ENCODE measurements at places on chromosomes 5 and 9.

GRCh38 chr5:149274939-149275338, 3.3 kb downstream of the AFAP1L1 start:
- DNase-seq, result no peak

DNA sequence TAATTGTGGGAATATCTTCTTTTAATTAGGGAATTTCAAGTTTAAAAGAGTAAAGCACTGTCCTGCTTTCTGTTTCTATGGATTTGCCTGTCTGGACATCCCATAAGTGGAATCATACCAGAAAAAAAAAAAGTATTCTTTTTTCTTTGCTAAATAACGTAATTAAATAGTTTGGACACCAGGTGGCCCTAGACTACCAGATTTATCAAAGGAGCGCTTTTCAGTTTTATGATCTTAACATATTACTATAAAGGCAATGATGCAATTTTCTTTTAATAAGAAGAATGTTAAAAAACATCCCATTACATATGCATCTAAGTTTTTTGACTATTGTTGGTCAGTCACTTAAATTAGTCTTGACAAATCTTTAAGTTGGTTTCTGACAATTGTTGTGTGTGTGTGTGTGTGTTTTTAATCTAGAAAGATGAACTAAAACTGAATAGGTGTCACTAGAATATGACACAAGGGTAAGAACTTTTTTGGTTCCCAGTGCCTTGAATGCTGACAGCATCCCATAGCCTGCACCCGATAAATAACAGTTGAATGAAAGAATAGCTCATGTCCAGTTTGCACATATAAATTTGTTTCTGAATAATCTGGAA, 49.5 kb downstream of the C5orf22 start:
- DNase-seq, result no peak

DNA sequence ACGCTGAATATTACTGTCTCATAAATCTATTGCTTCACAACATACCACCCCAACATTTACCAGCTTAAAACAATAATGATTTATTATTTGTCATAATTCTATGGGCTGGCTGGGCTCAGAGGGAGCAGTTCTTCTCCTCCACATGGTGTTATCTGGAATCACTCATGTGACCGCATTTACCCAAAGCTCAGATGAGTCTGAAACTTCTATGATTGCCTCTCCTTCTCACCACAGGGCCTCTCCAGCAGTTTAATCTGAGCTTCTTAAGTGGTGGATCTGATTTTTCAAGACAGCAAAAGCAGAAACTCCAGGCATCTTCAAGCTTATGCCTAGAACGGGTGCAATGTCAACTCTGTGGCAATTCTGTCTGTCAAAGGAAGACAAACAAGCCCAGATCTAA, 210.3 kb upstream of the ADRA1B start:
- DNase-seq, result no peak

DNA sequence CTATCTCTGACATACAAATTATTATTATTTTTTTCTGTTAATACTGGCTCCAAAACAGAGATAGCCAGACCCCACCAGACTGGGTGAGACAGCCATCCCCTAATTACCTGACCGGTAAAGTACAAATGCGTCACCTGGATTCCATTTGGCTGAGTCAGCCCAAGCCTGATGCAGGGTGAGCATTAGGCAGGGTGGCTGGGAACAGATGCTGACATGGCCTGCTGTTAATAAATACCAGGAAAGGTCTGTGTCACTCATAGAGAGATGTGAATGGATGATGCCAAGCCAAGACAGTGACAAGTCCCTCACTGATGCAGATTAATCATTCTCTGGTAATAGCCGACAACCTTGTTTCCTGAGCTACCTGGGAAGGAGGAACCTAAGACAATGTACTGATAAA, 183.5 kb downstream of the TRIM32 start:
- DNase-seq, result peak; percentile 74

DNA sequence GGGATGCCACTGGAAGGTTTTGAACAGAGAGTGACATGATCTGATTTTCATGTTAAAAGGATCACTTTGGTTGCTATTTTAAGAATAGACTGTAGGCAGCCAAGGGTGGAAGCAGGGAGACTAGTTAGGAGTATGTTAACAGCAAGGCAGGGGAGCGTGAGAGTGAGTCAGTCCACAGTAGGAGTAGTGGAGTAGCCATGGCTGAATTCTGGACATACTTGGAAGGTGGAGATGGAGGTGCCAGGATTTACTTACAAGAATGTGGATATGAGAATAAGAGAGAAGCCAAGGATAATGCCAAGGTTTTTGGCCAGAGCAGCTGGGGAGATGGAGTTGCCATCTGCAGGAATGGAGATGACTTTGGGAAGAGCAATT, 118.8 kb downstream of the GALNT10 start:
- DNase-seq, result no peak

DNA sequence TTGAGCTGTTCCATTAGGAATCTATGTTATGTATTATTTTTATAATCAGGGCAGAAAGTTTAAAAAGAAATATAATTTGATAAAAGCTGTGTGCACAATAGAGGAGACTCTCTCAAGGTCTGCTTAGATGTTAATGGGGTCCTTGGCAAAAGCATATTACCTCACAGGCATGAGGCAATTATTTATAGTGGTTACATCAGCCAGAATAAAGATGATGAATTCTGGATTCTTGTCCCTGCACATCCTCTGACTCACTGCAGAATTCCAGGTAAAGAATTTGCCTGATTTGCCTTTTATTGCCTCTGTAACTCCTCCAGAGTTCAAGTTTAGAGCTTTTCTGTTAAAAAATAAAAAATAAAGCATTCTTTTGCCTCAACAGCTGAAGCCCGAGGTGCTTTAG, 253.6 kb downstream of the MAST4 start:
- DNase-seq, result no peak

DNA sequence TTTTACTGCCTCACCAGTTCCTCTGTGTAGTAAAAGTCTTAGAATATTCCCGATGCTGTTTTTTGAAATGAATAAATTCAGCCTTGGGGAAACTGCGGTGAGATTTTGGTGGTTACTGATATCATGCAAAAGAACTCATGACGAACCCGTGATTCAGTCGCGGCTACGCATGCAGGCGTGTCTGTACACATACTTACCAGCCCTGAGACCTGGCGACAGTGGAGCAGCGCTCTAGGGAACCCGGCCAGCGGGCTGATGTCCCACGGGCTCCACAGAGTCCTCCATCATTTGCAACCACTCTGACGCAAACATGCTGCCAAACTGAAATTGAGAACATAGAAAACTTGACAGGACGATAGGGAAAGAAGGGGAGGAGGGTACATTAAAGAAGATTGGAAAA, 315.6 kb upstream of the DAB2 start:
- no peak for DNase-seq

- no peak for DNase-seq
Measured at GRCh38 chr5:6715758-6716628, 2.8 kb downstream of the TENT4A start.

- DNase-seq, result no peak
Measured at GRCh38 chr5:148887123-148887881, 60.9 kb downstream of the ADRB2 start.

GRCh38 chr5:83118471-83118870, 41.1 kb downstream of the XRCC4 start:
- DNase-seq, result no peak

GRCh38 chr9:95545831-95546567, 29.2 kb upstream of the PTCH1 start:
- no peak for DNase-seq

DNA sequence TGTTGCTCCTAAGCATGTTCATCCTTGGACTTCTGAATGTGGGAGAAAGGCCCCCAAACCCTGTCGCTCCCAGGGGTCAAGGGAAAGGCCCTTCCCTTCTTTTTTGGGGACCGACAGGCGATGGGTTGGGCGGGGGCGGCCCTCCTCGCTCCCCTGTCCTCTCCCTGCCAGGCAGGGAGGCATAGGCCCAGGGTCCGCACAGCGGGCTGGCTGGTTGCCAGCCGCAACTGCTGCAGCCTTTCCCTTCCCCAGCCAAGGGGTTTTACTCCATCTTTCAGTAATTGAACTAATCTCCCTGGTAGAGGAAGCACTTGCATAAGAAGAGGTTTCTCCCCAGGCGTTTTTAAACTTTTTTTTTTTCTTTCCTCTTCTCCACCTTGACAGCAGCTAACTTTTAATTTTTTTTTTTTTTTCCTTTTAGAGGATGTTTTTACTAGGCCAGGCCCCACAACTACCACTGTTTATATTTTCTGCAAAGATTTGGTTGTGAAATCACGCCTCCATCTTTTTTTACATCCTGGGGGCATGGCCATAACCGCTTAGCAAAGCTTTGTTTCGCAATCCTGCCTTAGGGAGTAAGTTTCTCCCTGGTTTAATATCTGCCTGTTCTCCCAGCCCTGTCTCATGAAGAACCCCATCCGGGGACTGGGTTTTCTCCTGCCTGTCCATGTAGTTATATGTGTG, 216.9 kb upstream of the ZNF608 start:
- DNase-seq, result peak; percentile 81

GRCh38 chr5:14153932-14154731, 11.0 kb downstream of the TRIO start:
- peak; percentile 86 for DNase-seq

GRCh38 chr9:92725766-92726165, 38.9 kb downstream of the BICD2 start:
- DNase-seq, result no peak

DNA sequence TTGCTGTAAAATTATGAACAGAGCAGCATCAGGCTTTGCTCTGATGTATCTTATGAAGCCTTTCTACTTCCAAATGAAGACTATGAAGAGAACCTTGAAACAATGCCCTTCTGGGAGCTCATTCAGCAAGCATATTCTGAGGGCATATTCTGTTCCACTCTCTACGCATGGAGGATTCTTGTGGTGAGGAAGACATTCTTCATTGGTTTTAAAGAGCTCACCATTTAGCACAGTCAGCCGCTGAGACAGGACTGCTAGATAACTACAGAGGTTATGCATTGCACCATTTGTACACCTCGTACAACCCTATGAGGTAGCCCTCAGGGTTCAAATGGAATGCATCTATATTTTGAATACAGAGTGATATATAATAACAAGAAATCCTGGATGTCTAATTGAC, 61.0 kb downstream of the INVS start:
- DNase-seq, result no peak

DNA sequence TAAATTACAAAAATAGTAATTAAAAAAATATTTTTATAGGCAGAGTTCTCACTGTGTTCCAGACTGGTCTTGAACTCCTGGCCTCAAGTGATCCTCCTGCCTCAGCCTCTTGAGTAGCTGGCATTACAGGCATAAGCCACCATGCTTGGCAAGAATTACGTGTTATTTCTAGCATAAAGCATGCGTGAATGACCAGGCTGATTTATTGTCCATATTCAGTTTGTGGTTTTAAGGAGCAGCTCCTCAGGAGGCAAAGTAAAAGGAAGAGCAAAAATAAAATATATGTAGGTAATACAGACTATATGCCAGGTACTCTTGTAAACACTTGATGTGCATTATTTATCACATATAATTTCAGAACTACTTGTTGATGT, 7.1 kb upstream of the CD180 start:
- no peak for DNase-seq

- DNase-seq, result no peak
Measured at GRCh38 chr5:69049151-69049550, 44.7 kb upstream of the SLC30A5 start.

- peak; percentile 2 for DNase-seq
Measured at GRCh38 chr5:42467981-42468524, 44.8 kb downstream of the GHR start.

- no peak for DNase-seq
Measured at GRCh38 chr9:70588381-70588780, 173.9 kb upstream of the KLF9 start.

DNA sequence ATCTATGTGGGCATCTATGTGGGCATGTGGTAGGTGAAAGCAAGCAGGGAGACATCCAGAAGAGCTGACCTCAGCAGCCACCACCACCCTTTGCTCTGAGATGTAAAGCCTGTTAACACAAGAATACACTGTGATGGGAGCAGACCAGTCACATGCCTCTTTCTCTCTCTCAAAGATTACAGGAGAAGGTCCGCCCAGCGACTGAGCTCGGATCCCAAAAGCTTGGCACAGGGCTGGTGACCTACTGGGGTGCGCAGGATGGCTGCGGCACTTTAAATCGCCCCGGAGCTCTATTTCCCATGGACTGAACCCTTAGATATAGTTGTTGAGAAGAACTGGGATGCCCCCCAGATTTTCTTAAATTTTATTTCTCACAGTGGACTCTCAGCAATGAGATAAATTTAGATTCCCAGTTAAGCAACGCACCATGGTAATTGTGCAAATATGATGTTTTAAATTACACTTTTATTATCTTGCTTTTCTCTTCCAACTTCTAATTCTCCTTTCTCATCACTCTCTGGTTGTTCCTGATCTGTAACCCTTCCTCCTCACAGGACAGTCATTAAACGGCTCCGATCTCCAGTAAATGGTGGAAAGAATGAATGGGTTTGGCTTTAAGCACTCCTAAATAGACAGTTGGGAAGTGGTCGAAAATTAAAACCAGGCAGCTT, 37.7 kb upstream of the ICE1 start:
- no peak for DNase-seq

GRCh38 chr9:122106576-122106975, 13.5 kb upstream of the TTLL11 start:
- no peak for DNase-seq

GRCh38 chr5:41365369-41365768, 145.0 kb downstream of the PLCXD3 start:
- DNase-seq, result no peak

- DNase-seq, result no peak
Measured at GRCh38 chr5:68268101-68268851, 52.7 kb downstream of the PIK3R1 start.

- DNase-seq, result peak; percentile 78
Measured at GRCh38 chr5:141910271-141910673, 13.4 kb upstream of the DELE1 start.

DNA sequence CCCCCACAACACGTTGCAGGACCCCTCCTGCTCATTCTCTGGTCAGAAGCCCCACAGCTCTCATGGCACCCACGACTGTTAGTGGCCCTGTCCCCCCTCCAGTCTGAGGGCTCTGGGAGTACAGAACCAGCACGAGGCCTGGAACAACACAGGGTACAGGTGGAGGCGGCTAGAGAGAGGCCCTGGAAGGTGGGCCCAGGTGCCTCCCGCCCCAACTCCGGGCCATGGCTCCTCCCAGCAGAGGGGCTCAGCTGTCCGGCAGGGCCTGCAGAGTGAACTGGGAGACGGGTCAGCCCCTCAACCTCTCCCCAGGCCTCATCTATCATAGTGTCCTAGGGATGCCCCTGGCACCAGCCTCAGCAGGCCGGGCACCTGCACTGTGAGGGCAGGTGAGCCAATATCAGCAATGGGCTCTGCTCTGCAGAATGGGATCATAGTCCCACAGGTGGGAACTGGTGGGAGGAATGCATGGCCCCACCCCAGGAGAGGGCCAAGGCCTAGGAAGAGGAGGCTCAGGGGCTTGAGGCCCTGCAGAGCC, 58.6 kb downstream of the BARX1 start:
- no peak for DNase-seq

DNA sequence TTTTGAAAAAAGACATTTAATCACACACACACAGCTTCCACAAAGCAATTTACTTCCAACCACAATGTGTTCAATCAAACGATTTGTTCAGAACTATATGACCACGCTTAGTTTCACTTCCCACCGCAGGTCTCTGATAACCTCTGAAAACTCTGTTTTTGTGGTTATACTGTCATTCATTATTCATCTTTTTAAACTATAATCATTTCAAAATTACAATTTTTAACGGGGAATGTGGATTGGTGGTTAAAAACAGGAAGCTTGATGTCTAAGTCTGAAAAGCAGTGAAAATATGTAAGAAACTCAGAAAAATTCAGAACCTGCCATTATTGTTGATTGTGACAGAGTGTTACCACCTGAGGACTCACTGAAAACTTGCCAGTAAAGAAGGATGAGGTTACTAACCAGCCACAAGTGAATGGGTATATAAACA, 12.7 kb upstream of the TMEM174 start:
- DNase-seq, result no peak
